HCT116 (cell line): ENCODE measurements at places on chromosomes 5 and 9.

- DNase-seq, result no peak
Observed at GRCh38 chr5:156121882-156122281, 205.1 kb upstream of the SGCD start.

GRCh38 chr9:30925635-30926034 lies 1458.8 kb upstream of the ACO1 start:
- DNase-seq, result no peak

- DNase-seq, result no peak
Observed at GRCh38 chr5:113153512-113154097, 177.0 kb downstream of the DCP2 start.

DNA sequence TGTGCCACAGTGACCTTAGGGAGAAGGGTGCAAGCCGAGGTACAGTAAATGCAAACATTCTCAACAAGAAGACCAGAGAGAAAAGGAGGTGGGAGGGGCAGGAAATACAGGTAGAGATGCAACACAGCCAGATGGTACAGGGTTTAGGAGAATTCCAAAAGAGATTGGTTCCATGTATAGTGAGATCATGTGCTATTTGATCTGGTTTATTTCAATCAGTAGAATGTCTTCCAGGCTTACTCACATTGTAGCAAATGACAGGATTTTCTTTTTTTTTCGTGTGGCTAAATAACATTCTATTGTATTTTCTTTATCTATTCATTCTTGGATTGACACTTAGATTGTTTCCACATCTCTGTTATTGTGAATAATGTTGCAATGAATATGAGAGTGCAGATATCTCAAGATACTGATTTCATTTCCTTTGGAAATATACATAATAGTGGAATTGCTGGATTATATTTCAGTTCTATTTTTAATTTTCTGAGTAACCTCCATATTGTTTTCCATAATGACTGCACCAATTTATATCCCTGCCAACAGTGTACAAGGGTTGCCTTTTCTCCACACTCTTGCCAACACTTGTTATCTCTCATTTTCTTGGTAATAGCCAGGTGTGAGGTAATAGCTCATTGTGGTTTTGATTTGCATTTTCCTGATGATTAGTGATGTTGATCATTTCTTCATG lies 107.8 kb upstream of the GAS1 start:
- DNase-seq, result no peak

DNA sequence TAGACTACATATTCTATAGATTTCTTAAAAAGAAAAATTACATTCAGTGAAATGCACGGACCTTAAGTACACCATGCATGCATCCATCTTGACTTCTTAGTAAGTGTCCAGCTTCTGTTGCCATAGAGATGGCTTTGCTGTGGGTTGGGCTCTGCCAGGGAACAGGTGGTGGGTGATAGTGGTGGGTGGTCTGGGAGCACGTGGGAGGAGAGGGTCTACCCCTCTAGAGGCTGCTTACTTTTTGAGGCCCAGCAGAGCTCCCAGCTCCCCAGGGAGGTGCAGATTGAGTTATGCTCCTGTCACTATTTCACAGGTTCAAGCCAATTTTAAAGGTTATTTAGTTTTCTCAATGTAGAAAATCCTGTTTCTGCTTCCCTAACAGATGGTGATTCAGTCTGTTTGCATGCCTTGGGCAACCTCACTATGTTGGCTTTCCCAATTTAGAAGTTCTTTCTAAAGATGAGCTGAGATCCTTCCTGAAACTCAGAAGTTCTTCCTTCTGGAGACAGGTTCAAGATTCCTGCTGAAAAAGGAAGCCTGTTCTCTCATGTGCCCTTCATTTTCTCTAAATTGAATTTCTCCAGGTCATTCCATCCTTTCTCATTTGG lies 107.4 kb upstream of the LHFPL2 start:
- no peak for DNase-seq

- no peak for DNase-seq
Observed at GRCh38 chr9:134374301-134375010, 48.2 kb downstream of the RXRA start.

DNA sequence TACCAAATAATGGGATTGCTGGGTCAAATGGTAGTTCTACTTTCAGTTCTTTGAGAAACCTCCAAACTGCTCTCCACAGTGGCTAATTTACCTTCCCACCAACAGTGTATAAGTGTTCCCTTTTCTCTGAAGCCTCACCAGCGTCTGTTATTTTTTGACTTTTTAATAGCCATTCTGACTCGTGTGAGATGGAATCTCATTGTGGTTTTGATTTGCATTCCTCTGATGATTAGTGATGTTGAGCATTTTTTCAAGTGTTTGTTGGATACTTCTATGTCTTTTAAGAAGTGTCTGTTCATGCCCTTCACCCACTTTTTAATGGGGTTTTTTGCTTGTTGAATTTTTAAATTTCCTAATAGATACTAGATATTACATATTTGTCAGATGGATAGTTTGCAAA lies 28.4 kb upstream of the SUSD1 start:
- DNase-seq, result no peak

DNA sequence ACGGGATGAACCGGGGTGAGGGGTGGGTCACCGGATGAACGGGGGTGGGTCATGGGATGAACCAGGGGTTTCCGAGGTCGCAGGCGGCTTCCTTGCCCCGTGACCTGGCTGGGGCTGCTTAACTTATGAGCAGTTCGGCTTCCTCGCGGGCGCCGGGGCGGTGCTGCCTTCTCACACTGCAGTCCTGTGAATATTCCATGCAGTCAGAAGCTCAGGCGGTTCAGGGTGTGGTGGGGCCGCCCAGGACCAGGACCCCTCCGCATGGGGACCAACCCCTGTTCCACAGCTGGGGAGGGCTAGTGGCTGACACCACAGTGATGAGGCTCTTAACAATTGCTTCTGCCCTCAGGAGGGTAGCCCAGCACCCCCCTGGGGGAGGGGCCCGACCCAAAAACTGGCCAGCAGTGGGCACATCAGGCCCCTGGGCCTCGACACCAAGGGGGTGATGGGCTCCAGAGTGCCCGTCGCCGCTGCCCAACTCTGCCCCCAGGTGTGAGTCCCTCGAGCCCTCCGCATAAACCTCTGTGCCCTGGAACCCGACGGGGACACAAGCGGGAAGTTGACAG lies 30.9 kb upstream of the SLC9A3 start:
- no peak for DNase-seq

- no peak for DNase-seq
Observed at GRCh38 chr5:136724161-136724560, 358.8 kb upstream of the TRPC7 start.

GRCh38 chr5:42547141-42547540 lies 123.9 kb downstream of the GHR start:
- DNase-seq, result no peak

- DNase-seq, result no peak
Observed at GRCh38 chr9:101326501-101326900, 58.3 kb downstream of the BAAT start.

DNA sequence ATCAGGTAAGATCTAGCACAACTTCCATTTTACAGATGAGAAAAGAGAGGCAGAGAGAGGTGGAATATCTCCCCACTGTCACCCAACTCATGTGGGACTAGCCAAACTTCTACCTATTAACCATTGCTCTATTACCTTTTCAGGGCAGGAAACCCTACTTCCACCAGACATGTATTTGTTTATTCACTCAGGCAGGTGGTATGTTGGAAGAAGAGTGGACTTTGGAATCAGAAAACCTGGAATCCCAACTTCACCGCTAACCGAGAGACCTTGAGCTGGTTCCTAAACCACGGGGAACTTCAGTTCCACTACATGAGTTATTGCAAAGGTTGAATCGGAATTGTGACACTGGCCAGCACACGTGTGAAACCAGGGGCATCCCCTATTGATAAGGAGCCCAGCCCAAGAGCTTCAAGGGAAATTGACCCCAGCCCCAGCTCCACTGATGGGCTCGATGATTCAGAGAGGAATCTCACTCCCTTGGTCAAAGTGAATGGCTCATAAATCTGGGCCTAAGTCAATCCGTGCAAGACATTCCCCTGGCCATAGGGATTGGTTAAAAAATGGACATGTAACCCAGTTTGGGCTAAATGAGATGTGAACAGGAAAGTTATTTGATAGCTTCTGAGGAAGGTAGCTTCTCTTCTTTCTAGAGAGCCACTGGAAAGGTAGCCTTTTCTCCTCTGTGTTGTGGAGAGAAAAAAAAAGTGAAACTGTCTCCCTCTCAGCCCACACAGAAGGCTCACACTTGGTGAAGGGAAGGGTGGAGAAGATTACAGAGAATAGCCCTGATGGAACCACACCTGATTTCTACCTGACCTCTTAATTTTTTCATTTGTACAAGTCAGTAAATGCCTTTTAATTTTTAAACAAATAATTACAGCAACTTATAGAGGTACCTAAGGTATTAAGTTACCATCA lies 5.5 kb upstream of the GLIS3 start:
- no peak for DNase-seq

DNA sequence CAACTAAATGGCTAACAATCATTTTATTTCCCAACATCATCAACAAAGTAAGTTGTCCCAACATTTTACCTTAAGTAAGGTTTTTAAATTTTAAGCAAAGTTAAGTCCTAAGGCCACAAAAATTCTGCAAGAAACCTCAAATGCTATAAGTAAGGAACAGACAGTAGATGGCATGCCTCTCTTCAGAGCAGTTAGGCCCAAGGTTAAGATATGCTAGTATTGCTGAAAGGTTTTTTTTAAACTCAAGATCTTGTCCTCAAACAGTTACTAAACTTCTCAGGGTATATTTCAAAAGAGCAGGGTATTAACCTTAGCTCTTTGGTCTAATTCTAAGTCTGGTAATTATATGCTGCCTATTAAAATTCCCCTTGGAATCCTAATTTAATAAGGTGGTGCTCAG lies 35.1 kb downstream of the PJA2 start:
- no peak for DNase-seq

- no peak for DNase-seq
Observed at GRCh38 chr5:140189977-140190871, 15.2 kb downstream of the CYSTM1 start.

DNA sequence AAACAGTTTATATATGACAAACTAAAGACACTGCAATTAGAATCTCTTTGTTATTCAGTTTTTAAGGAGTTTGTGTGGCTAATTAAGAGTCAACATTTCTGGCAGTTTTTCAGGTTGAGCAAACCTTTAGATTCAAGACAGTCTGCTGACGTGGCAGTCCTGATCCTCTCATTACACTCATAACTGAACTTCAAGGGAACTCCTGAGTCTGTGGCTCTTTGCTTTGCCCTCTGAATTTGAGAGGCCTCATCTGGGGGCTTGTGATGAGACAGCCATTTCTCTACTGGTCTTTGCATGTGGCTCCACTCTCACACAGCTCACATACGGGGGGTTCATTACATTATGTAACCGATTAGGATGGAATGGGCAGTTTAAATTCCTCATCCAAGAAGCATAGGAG lies 182.9 kb upstream of the MEF2C start:
- no peak for DNase-seq

- no peak for DNase-seq
Observed at GRCh38 chr5:57911438-57911837, 428.8 kb upstream of the ACTBL2 start.

DNA sequence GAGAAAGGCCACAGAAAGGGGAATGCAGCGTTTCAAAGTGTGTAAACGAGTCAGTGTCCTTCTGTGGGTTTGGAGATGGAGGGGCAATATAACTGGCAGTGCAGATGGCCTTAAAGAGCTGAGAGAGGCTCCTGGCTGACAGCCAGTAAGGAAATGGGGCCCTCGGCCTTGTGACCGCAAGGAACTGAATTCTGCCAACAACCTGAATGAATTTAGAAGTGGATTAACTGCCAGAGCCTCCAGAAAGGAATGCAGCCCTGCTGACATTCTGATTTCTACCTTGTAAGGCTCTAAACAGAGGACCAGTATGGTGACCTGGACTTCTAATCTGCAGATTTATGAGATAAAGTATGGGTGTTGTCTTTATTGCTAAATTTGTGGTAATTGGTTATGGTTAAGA lies 17.5 kb upstream of the NREP start:
- no peak for DNase-seq

- no peak for DNase-seq
Observed at GRCh38 chr5:79829260-79829659, 139.6 kb downstream of the CMYA5 start.

DNA sequence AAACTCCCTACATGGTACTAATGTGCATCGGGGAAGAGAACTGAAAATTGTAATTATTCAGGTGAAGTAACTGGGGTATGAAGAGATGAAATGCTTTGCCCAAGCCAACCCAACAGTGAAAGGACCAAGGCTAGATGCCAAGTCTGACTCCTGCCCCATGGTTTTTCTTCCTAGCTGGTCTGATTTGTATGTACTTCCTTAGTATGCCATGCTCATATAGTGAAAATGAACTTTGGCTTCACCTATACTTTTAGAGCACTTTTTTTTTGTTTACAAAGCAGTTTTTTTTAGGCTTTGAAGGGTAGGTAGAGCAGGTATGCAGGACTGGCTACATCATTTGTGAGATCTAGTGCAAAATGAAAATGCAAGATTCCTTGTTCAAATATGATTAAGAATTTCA lies 359.4 kb upstream of the RIOK2 start:
- DNase-seq, result no peak
